ENCODE measurements at places on chromosomes 11 and 22.

DNA sequence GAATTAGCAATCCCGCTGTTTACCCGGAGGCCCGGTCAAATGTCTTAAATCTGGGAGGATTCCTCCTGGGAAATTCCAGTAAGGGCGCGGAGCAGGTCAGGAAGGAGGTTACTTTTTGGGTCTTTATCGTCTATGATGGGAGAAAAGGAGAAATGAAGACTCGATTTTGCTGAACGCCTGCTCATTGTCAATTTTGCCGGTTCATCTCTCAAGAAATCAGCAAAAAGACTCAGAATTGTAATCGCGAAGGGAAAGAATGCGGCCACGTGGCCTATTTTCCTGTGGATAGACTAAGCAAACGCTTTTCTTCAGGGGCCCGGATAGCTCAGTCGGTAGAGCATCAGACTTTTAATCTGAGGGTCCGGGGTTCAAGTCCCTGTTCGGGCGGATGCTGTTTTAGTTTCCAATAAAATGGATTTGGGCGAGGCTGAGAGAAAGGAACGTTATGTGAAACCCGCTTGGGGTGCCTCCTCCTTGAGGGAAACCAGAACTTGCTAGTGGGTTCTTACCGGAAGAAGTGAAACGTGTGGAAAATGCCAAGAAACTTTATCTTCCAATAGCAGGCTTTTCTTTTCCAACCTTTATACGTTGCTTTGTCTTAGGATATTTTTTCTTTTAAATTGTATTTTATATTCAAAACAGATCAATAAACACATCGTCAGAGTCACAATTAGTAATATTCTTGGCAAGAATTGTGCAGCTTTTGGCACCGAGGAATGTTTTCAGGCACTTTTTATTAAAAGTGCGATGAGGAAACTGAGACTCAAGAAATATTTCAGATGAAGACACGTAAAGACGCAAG, 45.0 kb downstream of the OR4D9 start:
- DNase-seq = no peak
- H3K27ac ChIP-seq = peak overlapping the region; percentile 55
- H3K4me1 ChIP-seq = peaks cover 16% of the 10 kb centered on the region
- H3K36me3 ChIP-seq = no peaks in the 10 kb centered on the region
- H3K27me3 ChIP-seq = no peaks in the 10 kb centered on the region

DNA sequence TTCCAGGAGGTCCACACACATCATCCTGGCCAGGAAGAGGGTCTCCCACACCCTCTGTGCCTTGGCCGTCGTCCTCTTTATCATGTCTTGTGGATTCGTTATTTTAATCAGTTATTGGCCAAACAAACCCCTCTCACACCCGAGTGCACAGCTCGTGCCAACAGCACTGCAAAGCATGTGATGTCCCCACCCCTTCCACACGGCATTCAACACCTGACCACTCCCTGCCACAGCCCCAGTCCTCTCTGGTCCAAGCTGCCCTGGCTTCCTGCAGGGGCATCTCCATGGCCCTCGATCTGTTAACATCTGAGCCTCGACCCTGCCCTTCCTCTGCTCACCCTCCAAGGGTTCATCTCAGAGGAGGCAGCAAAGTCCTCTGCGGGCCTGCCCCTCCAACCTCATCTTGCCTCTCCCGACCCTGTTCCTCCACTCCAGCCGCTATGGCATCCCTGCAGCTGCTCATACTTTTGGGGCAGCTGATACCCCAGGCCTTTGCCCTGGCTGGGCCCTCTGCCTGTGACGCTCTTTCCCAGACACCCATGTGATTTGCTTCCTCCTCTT, 14.0 kb downstream of the MYEOV start:
- no peak overlapping the region for H3K4me3 ChIP-seq
- no peak overlapping the region for H3K27ac ChIP-seq
- no peaks in the 10 kb centered on the region for H3K27me3 ChIP-seq
- DNase-seq = no peak
- H3K4me1 ChIP-seq = peaks cover 8% of the 10 kb centered on the region

- no peaks in the 10 kb centered on the region for H3K27me3 ChIP-seq
- H3K36me3 ChIP-seq = no peaks in the 10 kb centered on the region
- peaks cover 7% of the 10 kb centered on the region for H3K4me1 ChIP-seq
- no peak overlapping the region for H3K27ac ChIP-seq
These were observed 165.7 kb downstream of the COMMD9 start for GRCh38 chr11:36123336-36124101.

DNA sequence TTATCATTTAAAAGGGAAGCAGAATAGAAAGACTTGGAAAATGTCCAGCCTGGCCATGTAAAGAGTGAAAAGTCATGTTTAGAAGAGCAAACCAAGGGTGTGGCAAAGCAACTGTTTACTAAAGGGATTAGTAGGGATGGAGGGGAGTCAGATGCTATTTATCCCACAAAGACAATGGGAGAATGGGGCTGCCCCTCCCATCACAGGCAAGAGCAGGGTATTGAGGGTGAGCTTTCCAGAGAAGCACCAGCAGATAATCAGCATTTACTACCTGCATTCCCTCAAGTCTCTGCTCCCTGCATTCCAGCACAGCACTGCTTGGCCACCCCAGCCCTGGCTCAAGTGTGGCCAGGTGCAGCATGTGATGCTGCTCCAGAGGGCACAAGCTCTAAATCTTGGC, 18.5 kb upstream of the QSER1 start:
- no peaks in the 10 kb centered on the region for H3K36me3 ChIP-seq
- H3K27ac ChIP-seq = no peak overlapping the region
- H3K4me3 ChIP-seq = no peak overlapping the region
- no peaks in the 10 kb centered on the region for H3K4me1 ChIP-seq
- no peaks in the 10 kb centered on the region for H3K27me3 ChIP-seq

- no peak for DNase-seq
- H3K4me3 ChIP-seq = no peak overlapping the region
- H3K36me3 ChIP-seq = no peaks in the 10 kb centered on the region
These were observed 1341.1 kb downstream of the BRD1 start for GRCh38 chr22:48486558-48486957.

DNA sequence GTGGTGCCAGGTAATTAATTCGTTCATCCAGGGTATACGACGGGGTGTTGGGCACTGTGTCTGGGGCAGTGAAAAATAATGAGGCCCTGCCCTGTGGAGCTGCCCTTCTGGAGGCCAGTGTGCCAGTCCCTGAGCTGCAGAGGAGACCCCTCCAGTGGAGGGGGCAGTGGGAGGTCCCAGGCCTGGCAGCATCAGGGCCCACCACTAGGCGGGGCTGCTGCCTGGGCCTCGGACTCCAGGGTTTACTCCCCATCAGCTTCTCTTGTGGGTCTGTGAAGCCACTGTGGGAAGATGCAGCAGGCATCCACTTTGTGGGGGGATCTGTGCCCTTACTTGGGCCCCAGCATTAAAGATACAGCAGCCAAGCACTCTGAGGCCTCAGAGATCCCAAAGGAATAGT, 17.4 kb upstream of the TMPRSS6 start:
- no peak overlapping the region for H3K4me3 ChIP-seq
- H3K36me3 ChIP-seq = no peaks in the 10 kb centered on the region
- DNase-seq = no peak
- no peaks in the 10 kb centered on the region for H3K27me3 ChIP-seq
- no peak overlapping the region for H3K27ac ChIP-seq

GRCh38 chr11:96265972-96266371, 77.0 kb downstream of the MAML2 start:
- H3K4me3 ChIP-seq = no peak overlapping the region
- H3K27ac ChIP-seq = peak overlapping the region; percentile 69
- H3K4me1 ChIP-seq = peaks cover 56% of the 10 kb centered on the region
- H3K36me3 ChIP-seq = no peaks in the 10 kb centered on the region
- H3K27me3 ChIP-seq = no peaks in the 10 kb centered on the region
- no peak for DNase-seq

DNA sequence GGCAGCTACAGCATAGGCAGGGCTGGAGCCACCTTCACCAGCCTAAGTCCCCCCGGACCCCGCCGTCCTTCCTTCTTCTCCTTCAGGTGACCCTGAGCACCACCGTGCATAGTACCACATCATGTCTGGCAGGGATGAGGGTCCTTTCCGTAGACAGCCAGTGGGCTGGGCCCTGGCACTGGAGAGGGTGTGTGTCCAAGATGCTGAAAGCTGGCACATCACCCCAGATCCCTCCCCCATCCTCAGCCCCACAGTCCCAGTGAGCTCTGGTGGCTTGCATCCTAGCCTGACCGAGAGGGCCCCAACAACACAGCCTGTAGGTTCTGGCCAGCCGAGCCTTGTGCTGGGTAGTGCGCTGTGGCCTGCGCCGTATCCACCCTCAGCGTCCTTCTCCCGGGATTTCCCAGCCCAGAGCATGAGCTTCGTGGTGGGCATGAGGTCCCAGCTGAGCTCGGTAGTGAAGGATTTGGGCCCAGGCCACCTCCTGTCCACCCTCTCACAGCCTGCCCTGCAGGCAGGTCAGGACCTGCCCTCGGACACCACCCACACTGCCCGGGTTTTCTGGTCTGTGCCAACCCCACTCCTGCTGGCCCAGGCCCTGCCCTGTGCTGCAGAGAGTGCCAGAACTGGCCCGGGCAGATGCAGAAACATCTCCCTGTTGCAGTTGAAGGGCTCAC, 1124.3 kb downstream of the BRD1 start:
- H3K4me3 ChIP-seq = no peak overlapping the region
- H3K27me3 ChIP-seq = no peaks in the 10 kb centered on the region
- no peak for DNase-seq
- no peak overlapping the region for H3K27ac ChIP-seq
- H3K36me3 ChIP-seq = no peaks in the 10 kb centered on the region

Measured in vagina (tissue), 2 donors.